ENCODE measurements at places on chromosomes 11 and 22.

DNA sequence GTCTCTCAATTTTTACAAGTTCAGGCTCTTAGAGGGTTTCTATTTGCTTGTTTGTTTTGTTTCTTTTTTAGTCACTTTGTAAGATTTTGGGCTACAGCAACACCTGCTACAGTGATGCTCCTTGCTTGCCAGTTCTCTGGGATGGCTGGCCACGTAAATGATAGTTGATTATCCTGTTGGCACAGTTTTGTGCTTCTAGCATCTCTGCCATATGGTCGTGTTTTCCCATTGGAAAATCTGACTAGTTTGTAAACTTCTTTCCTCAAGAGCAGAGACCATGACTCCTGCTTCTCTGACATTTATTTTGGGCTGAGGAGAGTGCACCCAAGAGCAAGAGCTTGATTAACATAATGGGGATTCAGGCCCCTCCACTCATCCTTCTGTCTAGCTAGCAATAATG is 1621.6 kb upstream of the RAG2 start:
- no peak overlapping the region for H3K4me3 ChIP-seq
- DNase-seq = no peak
- no peaks in the 10 kb centered on the region for H3K36me3 ChIP-seq
- no peaks in the 10 kb centered on the region for H3K27me3 ChIP-seq
- no peak overlapping the region for H3K27ac ChIP-seq
- H3K4me1 ChIP-seq = no peaks in the 10 kb centered on the region

DNA sequence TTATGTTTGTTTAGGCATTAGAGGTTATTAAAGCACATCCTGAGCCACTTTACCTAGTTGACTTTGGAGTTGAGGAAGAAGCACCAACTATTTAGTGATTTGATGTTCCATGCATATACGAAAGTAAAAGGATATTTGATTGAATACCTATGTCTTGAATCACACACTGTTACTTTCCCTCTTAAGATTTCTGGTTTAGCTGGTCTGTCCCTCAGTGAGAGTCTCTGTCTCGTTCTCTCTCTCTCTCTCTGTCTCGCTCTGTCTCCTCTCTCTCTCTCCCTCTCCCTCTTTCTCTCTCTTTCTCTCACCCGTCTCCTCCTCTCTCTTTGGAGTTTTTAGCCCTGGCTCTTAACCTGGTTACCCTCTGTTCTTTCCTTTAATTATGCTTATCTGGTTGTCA is 11.0 kb downstream of the CTNND1 start:
- H3K27ac ChIP-seq = peak overlapping the region; percentile 30
- H3K36me3 ChIP-seq = no peaks in the 10 kb centered on the region
- no peak for DNase-seq

DNA sequence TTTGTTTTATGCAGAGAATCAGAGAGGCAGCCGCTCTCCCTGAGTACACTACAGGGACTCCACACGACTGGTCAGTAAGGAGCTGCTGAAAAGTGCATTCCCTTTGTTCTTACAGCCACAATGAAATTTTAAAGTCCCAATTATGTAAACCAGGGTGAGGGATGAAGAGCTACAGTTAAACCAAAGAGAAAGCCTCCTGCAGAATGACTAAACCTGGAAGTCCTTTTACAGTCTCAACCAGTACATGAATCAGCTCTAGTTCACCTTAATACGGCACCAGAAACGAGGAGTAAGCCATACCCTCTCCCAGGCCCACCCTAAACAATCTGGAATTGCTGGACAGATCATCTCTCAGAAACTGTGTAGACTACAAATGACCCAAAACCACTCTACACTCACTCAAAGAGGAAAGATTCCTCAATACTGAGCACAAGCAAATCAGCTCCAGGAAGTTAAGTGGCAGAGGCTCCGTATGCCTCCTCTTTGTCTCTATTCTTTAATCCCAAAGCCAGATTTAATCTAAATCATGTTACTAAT is 113.1 kb downstream of the RBFOX2 start:
- no peak for DNase-seq
- peak overlapping the region; percentile 41 for H3K4me3 ChIP-seq
- peaks cover 79% of the 10 kb centered on the region for H3K4me1 ChIP-seq
- peak overlapping the region; percentile 89 for H3K27ac ChIP-seq

GRCh38 chr11:108886660-108887009 is 221.8 kb downstream of the DDX10 start:
- H3K4me1 ChIP-seq = no peaks in the 10 kb centered on the region
- DNase-seq = no peak
- no peak overlapping the region for H3K27ac ChIP-seq
- H3K27me3 ChIP-seq = no peaks in the 10 kb centered on the region
- H3K36me3 ChIP-seq = no peaks in the 10 kb centered on the region

DNA sequence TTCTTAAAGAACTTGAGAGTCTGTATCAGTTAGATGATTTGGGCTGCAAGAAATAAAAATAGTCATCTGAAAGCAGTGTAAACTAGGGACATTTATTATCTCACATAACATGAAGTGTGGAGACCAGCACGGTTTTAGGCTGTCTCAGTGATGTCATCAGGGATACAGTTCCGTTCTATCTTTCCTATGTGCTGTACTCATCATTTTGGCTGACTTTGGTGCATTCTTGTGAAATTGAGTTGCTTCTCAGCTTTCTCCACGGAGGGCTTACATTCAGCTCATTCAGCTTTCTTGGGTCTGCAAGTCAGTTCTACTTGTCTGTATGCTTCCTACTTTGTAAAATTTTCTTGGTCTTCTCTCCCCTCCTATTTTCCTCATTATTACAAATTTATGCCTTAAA is 51.8 kb upstream of the LIN7C start:
- H3K4me3 ChIP-seq = no peak overlapping the region
- no peaks in the 10 kb centered on the region for H3K27me3 ChIP-seq
- no peaks in the 10 kb centered on the region for H3K36me3 ChIP-seq
- DNase-seq = no peak

All from heart left ventricle (tissue), 16 donors.